ENCODE measurements at places on chromosomes 12 and 14.

GRCh38 chr12:46303039-46303666 is 34.3 kb upstream of the SLC38A1 start:
- DNase-seq, result peak; percentile 39
- no peaks in the 10 kb centered on the region for H3K27me3 ChIP-seq
- no peak overlapping the region for H3K27ac ChIP-seq

DNA sequence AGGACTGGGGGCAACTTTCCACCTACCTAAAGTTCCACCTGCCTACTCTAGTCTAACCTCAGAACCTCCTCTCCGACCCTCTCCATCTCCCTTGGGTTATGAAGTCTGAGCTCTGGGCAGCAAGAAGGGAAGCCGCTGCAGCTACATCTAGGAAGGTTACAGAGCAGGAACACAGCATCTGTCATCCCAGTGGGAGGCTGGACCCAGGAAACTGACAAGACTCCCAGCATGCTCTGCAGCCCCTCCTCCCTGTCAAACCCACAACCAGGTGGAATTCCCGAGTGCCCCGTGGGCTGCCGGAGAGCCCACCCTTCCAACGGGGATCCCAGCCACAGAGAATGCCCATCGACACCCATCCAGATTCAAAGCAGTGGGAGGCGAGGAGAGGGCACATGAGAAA is 2.1 kb downstream of the TESC start:
- no peak overlapping the region for H3K27ac ChIP-seq
- H3K4me3 ChIP-seq, result peak overlapping the region; percentile 10
- peaks cover 34% of the 10 kb centered on the region for H3K27me3 ChIP-seq
- H3K4me1 ChIP-seq, result peaks cover 19% of the 10 kb centered on the region

GRCh38 chr14:53310412-53310811 is 157.3 kb upstream of the DDHD1 start:
- H3K27me3 ChIP-seq, result peaks cover 6% of the 10 kb centered on the region
- DNase-seq, result no peak
- H3K36me3 ChIP-seq, result peaks cover 8% of the 10 kb centered on the region
- no peak overlapping the region for H3K27ac ChIP-seq

DNA sequence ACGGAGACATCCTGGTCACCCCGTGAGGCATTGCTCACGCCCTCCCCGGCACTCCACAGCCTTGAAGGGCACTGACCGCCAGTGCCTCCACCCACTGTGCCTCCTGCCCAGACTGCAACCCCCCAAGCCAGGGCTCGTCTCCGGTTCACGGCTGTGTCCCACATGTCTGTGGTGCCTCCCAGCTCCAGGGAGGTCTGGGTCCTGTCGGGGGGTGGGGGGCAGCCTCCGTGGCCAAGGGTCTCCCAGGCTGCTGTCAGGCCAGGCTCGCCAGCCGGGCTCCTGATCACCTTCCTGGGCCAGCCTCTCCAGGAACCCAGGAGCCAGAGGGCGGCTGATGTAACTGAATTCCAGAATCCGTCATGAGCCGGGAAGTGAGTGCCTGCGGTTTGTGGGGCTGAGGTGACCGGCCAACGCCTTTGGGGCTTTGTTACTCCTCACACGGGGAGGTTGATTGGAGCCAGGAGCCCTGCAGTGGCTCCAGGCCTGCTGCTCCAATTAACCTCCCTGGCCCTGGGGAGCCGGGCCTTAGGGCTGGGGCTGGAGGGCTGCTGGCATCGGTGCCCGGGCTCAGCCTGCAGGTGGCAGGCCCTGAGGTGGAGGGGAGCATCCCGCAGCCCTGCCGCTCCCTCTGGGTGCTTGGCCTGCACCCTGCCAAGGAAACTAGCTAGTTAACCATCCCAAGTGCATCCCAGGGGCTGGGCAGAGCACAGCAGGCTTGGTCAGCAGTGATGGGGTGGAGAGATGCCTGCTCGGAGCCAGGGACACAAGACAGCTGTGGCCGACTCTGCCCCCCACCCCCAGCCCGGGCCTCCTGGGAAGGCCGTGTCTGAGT is 36.4 kb upstream of the FBRSL1 start:
- no peak overlapping the region for H3K4me3 ChIP-seq
- H3K36me3 ChIP-seq, result no peaks in the 10 kb centered on the region

DNA sequence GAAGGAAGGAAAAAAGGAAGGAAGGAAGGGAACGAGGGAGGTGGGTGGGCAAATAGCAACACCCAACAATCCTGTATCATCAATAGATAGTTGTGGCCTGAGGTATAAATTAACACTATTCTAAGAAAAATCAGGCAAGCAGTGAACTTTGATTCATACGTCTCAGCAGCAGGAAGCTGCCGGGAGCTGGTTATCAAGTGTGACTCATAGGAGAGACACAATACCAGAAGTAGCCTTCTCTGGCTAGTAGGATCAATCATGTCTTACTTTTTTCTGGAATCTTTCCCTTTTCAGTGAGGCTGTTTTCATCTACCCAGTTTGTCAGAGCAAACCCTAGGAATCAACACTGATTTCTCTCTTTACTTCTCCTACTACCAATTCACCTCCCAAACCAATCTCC is 780.5 kb downstream of the NRXN3 start:
- DNase-seq, result no peak
- no peaks in the 10 kb centered on the region for H3K36me3 ChIP-seq
- no peak overlapping the region for H3K27ac ChIP-seq
- H3K27me3 ChIP-seq, result peaks cover 7% of the 10 kb centered on the region
- H3K4me3 ChIP-seq, result no peak overlapping the region
- H3K4me1 ChIP-seq, result no peaks in the 10 kb centered on the region

DNA sequence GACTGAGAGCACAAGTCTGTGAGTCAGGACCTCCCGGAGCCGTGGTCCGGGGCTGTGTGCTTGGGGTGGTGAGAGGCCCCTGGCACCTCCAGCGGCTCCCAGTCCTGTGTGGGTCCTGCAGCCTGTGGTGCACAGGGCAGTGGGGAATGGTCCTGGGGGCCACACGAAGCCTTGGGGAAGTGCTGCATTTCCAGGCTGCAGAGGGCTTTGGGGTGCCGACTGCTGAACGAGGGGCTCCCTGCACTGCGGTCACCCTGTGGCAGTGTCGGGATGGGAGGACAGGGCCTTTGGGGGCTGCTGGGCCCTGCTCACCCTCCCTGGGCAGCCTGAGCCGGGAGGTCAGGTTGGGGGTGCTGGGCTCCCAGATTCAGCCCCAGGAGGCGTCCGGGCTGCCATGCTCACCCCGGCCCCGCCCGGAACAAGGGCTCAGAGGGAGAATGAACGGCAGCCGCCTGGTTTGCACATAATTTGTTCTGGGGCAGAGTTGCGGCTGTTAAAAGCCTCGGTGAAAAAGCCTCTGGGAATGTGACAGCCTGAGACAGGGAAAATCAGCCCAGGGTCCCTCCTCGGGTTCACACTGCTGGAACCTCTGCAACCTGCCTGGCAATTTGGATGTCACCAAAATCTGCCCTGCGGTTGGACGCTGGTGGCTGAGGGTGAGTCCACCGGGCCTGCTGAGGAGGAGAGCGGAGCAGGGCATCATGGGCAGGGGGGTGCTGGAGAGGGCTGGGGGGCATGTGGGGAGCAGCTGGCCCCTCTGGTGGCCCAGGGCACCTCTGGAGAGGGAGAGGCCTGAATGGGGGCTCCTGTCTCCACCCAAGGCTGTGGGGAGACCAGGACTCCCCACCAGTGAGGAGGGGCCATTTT is 109.2 kb downstream of the KIF26A start:
- H3K4me1 ChIP-seq, result no peaks in the 10 kb centered on the region
- DNase-seq, result no peak

DNA sequence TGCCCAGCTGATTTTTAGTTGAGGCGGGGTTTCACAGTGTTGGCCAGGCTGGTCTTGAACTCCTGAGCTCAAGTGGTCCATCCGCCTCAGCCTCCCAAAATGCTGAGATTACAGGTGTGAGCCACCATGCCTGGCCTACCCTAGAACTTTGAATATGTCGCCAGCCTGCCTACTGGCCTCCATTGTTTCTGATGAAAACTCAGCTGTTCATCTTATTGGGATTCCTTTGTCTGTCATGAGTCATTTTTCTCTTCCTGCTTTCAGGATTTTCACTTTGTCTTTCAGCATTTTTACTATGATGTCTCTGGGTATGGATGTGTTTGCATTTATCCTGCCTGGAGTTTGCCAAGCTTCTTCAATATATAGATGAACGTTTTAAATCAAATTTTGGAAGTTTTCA is 8.1 kb upstream of the B3GNT4 start:
- H3K4me1 ChIP-seq, result peaks cover 12% of the 10 kb centered on the region
- H3K36me3 ChIP-seq, result peaks cover 3% of the 10 kb centered on the region
- peaks cover 11% of the 10 kb centered on the region for H3K27me3 ChIP-seq
- DNase-seq, result no peak
- H3K4me3 ChIP-seq, result no peak overlapping the region
- H3K27ac ChIP-seq, result no peak overlapping the region

DNA sequence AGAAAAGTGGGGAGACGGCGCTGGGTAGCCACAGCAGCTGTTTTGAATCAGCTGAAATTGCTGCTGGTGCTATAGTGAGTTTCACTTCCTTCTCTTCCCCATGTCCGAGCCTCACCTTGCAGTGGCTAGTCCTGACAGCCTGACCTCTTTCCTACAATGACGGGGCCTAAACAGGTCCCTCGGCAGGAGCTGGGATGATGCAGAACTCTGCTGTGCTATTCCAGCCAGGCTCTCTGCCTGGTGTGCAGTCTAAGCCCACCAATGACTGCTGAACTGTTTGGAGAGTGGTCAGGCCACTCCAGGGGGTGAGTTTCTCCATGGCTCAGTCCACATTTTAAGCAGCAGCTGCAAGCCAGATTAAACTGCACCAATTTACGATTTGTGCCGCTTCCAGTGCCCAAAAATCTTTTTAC is 207.3 kb downstream of the TTC7B start:
- no peak overlapping the region for H3K4me3 ChIP-seq
- no peak for DNase-seq
- no peak overlapping the region for H3K27ac ChIP-seq
- H3K4me1 ChIP-seq, result peaks cover 7% of the 10 kb centered on the region
- no peaks in the 10 kb centered on the region for H3K36me3 ChIP-seq
- H3K27me3 ChIP-seq, result peaks cover 6% of the 10 kb centered on the region

DNA sequence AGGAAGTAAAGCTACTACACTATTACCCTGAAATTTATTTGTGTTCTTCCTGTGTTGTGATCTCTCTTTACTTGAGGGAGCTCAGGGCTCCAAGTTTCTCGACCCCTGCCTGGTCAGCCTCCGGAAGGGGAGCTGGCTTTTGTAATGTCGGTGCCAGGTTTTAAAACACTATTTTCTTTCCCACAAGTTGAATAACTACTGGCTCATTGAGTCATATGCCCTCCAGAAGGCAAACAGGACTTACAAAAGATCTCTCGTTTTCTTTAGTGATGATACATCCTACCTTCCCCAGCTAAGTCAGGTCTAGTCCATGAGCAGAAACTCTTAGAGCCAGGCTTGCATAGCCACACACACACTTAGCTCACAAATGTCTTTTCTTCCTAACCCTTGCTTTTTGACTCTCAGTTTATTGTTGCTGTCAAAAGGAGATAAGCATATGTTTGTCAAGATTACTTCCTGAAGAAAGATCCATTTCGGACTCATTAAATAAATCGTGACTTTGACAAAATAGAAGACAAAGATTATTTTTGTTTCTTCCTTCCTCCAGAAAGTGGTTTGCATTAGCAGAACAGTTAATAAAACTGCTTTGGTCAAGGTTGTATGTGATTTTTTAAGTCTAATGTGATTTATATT is 209.8 kb upstream of the FLRT2 start:
- no peak overlapping the region for H3K4me3 ChIP-seq
- no peak overlapping the region for H3K27ac ChIP-seq
- no peaks in the 10 kb centered on the region for H3K36me3 ChIP-seq
- H3K4me1 ChIP-seq, result no peaks in the 10 kb centered on the region
- DNase-seq, result no peak

- no peak overlapping the region for H3K4me3 ChIP-seq
- no peak for DNase-seq
- H3K36me3 ChIP-seq, result peaks cover 3% of the 10 kb centered on the region
- H3K27ac ChIP-seq, result no peak overlapping the region
Observed at GRCh38 chr14:75970989-75971388, 10.8 kb downstream of the TGFB3 start.

GRCh38 chr12:64526859-64527258 is 74.9 kb downstream of the TBK1 start:
- no peak for DNase-seq
- no peak overlapping the region for H3K4me3 ChIP-seq
- no peaks in the 10 kb centered on the region for H3K36me3 ChIP-seq
- peaks cover 4% of the 10 kb centered on the region for H3K27me3 ChIP-seq
- no peak overlapping the region for H3K27ac ChIP-seq

DNA sequence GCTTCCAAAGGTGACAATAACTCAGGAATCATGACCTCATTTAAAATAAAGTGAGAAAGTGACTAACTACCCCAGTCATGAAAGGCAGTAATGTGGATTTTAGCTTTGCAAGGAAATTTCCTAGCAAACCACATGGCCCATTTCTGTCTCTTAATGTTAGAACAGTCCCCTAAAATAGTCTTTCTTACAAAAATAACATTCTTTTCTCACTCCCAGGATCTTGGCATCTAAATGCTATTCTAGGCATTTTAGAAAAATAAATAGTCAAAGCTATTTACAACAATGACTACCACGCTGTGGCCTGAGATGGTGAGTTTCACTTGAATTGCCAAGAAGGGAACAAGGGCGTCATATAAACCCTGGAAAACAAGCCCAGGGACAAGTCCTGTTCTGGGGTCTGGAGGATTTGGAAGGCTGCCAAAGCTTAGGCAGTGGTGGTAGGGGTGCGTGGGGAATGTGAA is 101.2 kb upstream of the CCDC175 start:
- H3K4me1 ChIP-seq, result no peaks in the 10 kb centered on the region
- no peak overlapping the region for H3K27ac ChIP-seq
- DNase-seq, result no peak
- no peaks in the 10 kb centered on the region for H3K36me3 ChIP-seq
- H3K4me3 ChIP-seq, result no peak overlapping the region
- H3K27me3 ChIP-seq, result peaks cover 25% of the 10 kb centered on the region

DNA sequence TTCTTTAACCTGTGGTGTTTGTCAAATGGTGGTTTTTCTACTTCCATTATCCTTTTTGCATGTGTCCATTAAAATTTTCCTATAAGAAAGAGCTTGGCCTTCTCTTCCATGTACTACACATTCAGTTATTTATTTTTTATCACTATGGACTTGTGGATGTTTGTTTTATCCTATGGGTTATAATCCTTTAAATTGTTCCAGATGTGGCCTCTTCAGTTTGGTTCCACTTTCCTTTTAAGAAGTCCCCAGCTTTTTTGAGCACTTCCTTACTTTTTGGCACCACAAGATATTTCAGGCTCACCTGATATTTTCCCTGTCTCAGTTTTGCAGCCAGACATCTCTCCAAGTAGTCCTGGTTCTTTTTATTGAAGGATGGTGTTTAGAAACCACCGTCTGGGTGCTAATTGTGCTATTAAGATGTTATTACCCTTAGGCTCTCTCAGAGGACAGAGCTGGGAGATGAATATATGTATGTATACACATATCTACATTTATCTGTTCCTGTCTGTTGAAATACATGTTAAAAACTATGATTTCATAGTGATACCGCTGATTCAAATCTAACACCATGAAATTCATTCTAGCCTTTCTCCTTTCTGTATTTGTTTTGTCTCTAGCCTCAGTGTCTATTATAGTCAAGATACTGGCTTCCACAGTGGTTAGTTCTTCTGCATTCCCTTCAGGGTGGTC is 408.5 kb upstream of the RGS6 start:
- no peak for DNase-seq
- H3K36me3 ChIP-seq, result peaks cover 1% of the 10 kb centered on the region
- peaks cover 30% of the 10 kb centered on the region for H3K4me1 ChIP-seq
- no peaks in the 10 kb centered on the region for H3K27me3 ChIP-seq
- peak overlapping the region; percentile 92 for H3K27ac ChIP-seq
